ENCODE measurements at places on chromosomes 5 and 9.

DNA sequence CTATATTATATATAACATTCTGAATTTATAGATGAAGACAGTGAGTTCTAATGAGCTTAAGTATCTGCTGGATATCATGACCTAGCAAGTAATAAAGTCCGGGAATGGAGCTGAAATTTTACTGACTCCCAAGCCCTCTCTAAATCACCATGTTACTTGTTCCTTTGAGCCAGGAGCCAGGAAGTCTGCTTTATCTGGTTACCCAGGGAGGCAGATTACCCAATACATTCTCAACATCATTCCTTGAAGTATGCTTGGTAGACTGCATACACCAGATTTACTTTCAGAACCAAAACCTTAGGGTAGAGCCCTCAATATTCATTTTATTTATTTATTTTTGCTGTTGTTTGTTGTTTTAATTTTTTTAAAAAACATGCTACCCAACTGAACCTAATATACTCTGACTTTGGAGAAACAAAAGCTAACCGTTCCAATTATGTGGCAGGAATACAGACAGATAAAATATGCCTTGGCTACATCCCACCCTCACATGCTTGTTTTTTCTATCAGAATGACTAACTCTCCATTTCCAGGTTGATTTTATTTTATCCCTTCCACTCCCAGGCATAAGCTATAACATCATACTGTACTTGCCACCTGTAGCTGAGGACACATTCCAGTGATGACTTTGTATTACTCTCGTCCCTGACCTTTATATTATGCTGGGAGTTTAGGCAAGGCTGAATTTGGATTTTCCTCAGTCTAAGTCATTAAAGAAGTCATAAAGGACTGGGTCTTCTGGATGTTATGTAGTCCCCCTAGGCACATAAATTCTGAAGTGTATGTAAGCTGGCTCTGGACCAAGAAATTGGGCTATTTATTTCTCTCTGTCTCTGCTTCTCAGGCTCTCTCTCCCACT, 82.0 kb downstream of the YIPF5 start:
- no peak for DNase-seq

- DNase-seq: no peak
These were observed 78.4 kb downstream of the NDFIP1 start for GRCh38 chr5:142186857-142187594.

DNA sequence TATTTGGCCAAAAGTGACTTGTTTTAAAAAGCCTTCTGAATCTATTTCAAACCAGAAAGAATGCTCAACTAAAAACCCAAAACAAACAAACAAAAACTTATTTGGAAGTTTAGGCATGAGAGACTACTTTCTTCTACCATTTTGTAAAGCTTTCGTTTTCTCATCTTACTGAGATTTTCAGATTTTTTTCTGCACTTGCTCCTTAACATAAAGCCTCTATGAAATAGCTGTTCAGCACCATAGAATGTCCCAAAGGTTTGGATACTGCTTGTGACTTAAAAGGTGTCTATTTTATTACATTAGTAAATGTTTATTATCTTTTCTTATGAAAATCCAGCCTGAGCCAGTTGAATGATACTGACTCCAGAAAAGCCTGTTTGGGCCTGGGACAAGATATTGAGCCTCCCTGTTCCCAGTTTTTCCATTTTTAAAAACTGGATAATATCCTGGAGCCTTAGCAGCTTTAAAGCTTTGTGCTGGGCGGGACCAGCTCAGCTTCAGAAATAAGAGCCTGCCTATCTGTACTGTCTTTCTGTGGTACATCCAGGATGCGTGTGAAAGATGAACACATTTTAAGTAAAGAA, 292.6 kb downstream of the ZSWIM6 start:
- DNase-seq: no peak

GRCh38 chr9:22649384-22649783, 202.8 kb downstream of the DMRTA1 start:
- no peak for DNase-seq

DNA sequence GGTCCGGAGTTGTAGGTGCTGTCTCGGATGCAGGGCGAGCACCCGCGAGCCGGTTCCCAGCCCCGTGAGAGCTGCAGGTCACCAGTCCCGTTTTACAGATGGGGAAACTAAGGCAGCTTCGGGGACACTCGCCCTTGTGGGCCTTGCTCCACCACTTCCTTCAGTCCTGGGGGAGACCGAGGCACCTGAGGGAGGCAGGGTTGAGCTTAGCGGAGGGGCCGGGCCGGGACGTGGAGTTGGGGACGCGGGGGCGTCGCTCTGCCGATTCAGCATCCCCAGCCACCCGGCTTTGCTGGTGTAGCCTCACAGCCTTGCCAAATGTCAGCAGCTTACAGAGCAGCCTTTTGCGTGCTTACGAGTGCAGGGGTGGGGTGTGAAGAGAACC, 530 bp downstream of the BBLN start:
- DNase-seq: peak; percentile 39

GRCh38 chr5:156623381-156624040, 226.6 kb upstream of the PPP1R2B start:
- DNase-seq: no peak

- no peak for DNase-seq
These were observed 1037.0 kb downstream of the NR2F1-AS1 start for GRCh38 chr5:92544036-92544435.

- DNase-seq: no peak
These were observed 62.3 kb downstream of the NRG2 start for GRCh38 chr5:139980765-139981164.

GRCh38 chr5:171748720-171749119, 36.9 kb upstream of the SMIM23 start:
- DNase-seq: no peak

GRCh38 chr5:66356011-66356565, 212.0 kb downstream of the SREK1 start:
- no peak for DNase-seq

GRCh38 chr5:133775584-133776304, 163.4 kb upstream of the FSTL4 start:
- no peak for DNase-seq

DNA sequence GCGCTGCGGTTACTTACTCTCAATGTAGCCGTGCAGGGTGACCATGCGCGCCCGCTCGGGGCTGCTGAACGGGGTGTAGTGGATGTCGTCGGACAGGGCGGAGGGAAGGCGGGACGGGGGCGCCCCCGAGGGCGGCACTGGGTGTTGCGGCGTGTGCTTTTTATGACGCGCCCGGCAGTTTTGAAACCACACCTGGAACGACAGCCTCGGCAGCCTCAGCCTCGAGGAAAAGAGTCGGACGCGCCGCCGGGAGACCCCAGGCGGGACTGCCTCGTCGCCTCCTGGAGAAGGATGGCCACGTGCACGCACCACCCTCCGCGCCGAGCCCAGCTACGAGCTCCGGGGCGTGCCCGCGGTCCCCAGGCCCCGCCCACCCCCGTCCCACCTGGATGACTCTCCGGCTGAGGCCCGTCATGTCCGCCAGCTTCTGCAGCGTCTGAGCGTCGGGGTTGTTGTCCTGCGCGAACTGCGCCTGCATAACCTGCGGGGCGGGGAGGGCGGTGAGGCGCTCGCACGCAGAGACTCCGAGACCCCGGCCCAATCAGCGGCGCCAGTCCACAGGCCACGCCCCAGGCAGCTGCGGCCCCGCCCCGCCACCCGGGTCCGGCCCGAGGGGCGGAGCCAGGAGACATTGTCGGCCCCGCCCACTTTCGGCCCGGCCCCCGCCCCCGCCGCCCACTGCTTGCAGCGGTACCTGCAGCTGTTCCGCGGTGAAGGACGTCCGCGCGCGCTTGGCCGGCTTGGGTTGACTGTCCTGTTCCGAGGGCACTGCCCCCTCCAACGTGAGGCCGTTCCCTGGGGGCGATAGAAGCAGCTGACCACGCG, 15.0 kb downstream of the LHX6 start:
- peak; percentile 35 for DNase-seq

DNA sequence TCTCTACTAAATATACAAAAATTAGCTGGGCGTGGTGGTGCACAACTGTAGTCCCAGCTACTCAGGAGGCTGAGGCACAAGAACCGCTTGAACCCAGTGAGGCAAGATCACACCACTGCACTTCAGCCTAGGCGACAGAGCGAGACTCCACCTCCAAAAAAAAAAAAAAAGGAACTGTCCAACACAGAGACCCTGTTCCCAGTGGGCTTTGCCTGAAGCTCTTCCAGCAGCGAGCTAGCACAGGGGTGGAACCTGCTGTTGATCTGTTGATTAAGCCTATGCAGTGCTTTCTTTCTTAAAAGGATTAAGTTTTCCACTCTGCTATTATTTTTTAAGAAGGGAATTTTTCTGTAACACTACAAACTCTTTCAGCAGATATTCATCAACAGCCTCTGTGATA, 171.0 kb upstream of the TUT7 start:
- no peak for DNase-seq

DNA sequence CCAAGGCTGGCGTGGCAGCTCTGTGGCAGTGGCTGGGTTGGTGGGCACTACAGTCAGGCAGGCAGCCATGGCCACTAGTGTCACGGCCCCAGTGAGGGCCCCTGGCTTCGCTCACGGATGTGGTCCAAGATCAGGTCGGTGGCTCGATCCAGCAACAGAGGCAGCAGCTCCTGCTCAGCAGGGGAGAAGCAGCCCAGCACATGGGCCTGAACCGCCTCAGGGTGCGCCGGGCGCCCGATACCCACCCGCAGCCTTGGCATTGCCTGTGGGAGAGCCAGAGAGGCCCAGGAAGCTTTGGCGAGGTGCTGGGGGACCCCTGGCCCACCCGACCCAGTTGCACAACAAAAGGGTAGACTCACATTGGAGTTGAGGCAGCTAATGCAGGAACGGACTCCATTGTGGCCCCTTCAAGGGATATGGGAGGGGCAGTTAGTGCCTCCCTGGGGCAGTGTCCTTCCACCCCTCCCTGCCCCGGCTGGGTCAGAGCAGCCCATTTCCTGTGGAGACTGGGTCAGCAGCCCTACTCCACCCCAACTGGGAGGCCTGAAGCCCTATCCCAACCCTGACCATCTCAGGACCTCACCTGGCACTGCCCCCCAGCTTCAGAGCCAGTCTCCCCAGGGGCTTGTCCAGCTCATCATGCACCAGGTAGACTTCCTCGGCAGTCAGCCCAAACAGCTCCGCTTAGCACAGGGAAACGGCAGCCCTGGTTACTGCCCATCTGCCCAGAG, 1.3 kb downstream of the PTRH1 start:
- no peak for DNase-seq

DNA sequence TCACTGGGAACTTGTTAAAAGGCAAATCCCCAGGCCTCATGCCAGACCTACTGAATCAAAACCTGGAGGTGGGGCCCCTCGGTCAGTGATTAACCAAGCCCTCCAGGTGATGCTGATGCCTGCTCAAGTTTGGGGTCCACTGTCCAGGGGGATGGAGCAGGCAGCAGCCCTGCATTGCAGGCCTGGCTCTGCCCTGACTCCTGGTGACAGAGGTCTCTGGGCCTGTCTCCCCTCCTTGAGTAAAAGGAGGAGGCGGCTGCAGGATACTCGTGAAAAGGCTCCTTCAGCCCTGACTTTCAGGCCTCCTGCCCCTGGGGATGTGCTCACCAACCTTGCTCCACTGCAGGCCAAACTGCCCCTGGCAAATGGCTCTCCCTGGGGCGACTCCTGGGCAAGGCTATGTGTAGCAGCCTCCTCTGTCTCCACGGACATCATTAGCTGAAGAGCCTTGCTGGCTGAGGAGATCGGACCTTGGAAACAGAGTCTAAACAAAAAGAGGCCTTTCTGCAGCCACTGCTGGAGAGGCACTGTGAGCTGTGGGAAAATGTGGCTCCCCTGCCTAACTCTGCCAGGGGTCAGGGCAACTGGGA, 134.8 kb upstream of the ALDH1B1 start:
- DNase-seq: no peak

DNA sequence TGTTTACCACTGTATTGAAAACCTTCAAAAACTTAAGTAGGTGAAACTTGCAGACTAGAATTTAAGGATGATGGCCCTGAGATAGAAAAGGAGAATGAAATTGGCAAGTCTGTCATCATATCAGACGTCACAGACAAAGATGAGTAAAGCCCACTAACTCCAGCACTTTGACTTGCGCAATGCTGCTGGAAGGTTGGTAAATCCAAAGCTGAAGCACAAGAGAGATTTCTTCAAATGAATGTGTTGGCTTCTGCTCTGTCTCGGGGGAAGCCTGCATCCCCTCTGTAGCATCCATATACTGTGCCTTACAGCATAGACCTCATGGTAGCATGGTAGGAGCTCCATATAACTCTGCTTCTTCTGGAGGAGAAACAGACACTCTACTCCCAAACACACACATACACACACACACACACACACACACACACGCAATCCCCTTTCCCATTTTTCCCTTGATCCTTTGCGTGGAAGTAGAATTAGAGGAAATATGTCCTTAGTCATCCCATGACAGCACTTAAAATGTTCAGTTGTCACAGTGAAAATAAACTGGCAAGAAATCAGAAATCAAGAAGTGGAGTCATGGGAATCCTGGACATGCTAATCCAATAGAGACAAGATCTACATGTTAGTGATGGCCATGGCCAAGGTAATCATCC, 241.5 kb downstream of the NR3C1 start:
- DNase-seq: no peak

- no peak for DNase-seq
These were observed 242.1 kb downstream of the PAPPA start for GRCh38 chr9:116395699-116396037.

- DNase-seq: no peak
These were observed 169.9 kb downstream of the SLC28A3 start for GRCh38 chr9:84170521-84171141.

DNA sequence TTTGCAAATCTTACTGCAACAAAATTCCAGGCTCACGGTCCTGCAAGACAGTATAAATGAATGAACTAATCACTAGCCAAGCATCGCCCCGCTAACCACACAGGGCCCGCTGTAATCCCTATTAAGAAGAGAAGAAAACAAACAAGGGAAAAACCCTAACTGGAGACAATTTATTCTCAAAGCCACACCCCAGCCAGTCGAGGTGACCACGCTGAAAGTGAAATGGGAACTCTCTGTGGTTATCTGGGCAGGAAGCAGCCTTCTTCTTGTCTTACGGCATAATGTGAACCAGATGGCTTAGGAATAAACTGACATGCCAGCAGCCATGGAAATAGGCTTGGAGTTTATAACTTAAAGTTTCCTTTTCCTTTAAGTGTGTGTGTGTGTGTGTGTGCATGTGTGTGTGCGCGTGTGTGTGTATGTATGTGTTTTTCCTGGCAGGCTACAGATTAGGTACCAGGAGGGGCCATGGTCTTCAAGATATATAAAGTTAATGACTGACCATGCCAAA, 120.2 kb downstream of the SEMA6A start:
- DNase-seq: no peak

GRCh38 chr5:77015938-77016569, 14.2 kb upstream of the AGGF1 start:
- no peak for DNase-seq

Data from stimulated activated CD8-positive, alpha-beta memory T cell treated with anti-CD3 and anti-CD28 coated beads, Interleukin-15, amount 100 ng/mL, for 48 hours (primary cell).